CD4-positive, alpha-beta T cell treated with Interleukin-4 for 1 hour (primary cell): ENCODE measurements at places on chromosomes 1 and 21.

- DNase-seq, result no peak
Observed at GRCh38 chr1:23591460-23592208, 32.3 kb upstream of the ID3 start.

- DNase-seq, result no peak
Observed at GRCh38 chr1:234578735-234579134, 31.2 kb downstream of the IRF2BP2 start.

GRCh38 chr1:35633547-35633946 lies 7.8 kb downstream of the PSMB2 start:
- DNase-seq, result no peak

DNA sequence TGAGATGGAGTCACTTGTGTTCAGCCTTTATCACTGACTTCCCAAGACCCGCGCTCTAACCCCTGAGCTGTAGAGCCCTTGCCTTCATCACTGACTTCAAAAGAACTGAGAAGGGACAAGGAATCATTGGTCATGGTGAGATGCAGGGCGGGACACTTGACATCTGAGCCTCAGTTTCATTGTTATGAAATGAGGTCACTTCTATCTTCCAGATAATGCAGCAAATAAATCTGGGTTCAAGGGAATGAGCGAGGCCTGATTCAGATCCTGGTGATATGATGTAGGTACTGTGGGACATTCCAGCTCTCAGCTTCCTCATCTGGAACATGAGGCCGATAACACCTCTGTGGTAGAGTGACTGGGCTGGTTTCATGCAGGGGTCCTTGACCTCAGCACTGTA lies 13.8 kb downstream of the KAZN start:
- DNase-seq, result no peak

DNA sequence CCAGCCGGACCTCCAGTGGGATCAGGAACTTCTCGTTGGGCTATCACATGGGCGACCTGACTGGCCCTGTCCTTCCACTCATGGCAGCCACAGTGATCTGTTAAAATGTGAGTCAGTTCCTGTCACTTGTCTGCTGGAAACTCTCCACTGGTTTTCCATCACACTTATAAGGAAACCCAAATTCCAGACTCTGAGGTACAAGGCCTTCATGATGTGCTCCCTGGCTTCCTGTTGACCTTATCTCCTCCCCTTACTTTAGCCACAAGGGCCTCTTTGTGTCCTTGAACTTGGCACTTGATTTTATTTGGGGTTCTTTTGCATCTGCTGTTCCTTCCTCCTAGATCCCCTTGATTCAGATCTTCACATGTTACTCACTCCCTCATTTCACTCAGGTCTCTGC lies 96.8 kb downstream of the TENT5C start:
- DNase-seq, result no peak

- DNase-seq, result no peak
Observed at GRCh38 chr1:201954263-201955008, 867 bp upstream of the TIMM17A start.

GRCh38 chr1:109252893-109253802 lies 3.8 kb downstream of the CELSR2 start:
- DNase-seq, result no peak

DNA sequence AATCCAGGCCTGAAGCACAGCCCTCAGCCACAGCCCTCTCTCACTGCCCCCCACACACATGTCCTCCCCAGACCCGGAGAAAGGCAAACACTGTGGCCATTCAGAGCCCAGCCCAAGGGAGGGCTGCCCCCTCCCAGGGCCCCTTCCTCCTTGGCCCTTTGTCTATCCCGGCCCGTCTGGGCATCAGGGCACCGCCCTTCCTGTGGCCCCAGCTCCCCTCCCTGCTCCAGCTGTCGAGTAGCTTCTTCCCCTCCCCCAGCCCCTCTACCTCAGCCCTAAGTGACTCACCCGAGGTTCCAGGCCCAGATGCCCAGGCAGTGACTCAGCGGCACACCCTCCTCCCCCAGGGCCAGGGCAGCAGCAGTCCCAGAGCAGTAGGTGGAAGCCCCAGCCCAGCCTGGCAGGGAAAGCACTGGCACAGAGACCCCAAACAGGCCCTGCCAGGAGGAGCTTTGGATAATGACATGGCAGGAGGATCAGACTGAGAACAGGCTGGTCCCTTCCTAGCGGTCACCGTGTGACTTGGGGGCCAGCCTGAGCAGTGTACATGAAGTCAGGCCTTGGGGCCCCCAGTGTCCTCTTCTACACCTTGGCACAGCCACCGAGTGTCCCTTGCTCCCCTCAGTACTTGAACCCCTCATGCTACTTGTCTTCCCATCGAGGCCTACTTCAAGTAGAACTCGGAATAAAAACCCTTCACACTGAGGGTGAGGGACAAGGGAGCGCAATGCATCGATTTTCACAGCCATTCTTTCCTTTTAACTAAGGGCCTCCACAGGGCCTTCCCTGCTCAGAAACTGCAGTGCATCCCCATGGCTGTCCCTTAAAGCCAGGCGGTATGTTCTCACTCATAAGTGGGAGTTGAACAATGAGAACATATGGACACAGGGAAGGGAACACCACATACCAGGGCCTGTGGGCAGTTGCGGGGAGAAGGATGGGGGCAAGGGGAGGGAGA lies 1.0 kb upstream of the S100A2 start:
- peak; percentile 78 for DNase-seq
